Stimulated activated CD8-positive, alpha-beta memory T cell treated with anti-CD3 and anti-CD28 coated beads, Interleukin-12 subunit alpha, Interleukin-12 subunit beta, amount 100 ng/mL, for 1 hour (primary cell): ENCODE measurements at places on chromosomes 12 and 14.

DNA sequence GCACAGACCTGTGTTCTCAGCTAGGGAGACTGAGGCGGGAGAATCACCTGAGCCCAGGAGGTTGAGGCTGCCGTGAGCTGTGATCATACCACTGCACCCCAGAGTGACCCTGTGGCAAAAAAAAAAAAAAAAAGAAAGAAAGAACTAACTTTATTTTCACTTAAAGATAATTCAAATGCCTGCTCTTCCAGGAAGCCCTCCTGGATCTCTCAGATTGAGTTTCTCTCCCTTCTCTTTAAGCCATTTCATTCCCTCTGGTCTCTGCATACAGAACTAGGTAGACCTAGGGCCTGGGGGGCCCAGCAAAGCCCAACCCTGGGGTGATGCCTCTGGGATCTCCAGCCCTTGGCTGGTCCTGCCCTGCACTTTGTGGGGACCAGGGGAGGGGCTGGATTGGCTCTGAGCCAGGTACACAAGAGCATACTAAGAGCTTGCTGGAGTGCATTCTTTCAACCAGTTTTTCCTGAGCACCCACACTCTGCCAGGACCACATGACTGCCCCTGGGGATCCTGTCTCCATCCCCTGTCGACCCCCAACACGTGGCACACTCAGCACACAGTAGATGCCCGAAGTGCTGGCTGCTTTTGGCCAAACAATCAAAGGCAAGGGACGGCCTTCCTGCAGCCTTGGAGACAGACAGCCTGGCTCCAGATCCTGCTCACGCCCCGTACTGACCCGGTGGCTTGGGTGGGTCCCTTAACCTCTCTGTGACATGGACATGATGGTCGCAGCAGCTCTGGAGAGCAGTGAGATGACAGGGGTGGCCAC is 52.7 kb downstream of the CYP46A1 start:
- DNase-seq: no peak

- no peak for DNase-seq
Measured at GRCh38 chr12:31727192-31727591, 1.6 kb downstream of the AMN1 start.

- no peak for DNase-seq
Measured at GRCh38 chr12:52691076-52691840, 11.1 kb upstream of the KRT1 start.

DNA sequence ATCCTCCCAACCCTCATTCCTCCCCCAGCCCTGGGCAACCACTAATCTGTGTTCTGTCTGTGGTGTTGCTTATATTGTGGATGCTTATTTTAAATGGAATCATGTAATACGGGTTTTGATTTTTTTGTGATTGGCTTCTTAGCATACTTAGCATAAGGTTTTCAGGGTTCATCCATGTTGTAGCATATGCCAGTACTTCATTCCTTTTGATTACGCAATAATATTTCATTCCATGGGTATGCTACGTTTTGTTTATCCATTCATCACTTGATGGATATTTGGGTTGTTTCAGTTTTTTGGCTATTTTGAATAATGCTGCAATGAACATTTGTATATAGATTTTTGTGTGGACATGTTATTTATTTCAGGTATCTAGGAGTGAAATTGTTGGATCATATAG is 82.9 kb downstream of the TSPAN9 start:
- DNase-seq: no peak

DNA sequence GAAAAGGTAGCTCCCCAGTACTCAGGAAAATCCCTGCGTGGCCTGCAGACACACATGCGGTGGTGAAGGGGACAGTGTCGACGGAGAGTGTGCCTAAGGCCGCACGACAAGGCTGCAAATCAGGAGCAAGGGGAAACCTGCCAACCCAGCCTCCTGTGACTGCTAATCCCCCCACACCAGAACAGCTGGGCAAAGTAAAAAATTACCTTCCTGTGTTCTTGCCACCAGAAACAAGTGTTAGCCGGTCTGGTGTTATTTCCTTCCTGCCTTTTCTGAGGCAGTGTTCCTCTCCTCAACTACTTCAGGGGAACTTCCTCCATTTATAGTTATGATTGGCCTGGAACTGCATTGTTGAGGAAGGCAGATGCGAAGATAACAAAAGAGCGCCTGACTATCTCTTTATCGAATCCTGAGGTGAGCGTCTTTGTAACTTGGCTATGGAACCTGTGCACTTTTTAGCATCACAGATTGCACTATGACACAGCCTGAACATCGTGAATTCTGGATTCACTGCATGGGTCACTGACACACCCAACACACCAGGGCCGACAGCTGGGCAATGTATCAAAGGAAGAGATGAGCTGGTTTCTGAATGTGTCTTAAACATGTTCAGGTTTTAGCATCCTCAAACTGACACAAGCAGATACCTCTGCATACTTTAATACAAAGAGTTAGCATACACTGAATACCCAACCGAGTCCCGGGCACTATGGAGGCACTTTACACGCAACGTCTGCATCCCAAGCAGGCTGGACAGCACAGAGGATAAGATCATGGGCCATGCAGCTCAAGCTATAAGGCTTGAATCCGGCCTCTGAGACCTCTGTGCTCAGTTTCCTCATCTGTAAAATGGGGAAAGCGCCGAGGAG is 28.9 kb downstream of the SLC15A4 start:
- no peak for DNase-seq

GRCh38 chr12:20629414-20630156 is 65.5 kb upstream of the SLCO1C1 start:
- DNase-seq: no peak

- no peak for DNase-seq
Measured at GRCh38 chr12:117685110-117685926, 283.5 kb downstream of the KSR2 start.

DNA sequence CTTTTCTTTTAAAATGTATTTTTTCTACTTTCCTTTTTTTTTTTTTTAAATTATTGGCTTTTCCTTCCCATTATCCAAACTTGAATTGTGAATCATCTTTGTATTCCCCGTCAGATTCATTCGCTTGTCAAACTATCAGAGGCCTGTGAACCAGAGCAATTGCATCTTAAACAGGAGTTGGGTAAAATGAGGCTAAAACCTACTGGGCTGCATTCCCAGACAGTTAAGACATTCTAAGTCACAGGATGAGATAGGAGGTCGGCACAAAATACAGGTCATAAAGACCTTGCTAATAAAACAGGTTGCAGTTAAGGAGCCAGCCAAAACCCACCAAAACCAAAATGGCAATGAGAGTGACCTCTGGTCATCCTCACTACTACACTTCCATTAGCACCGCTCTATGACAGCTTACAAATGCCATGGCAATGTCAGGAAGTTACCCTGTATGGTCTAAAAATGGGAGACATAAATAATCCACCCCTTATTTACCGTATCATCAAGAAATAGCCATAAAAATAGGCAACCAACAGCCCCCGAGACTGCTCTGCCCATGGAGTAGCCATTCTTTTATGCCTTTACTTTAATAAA is 19.9 kb downstream of the FUT8 start:
- no peak for DNase-seq

DNA sequence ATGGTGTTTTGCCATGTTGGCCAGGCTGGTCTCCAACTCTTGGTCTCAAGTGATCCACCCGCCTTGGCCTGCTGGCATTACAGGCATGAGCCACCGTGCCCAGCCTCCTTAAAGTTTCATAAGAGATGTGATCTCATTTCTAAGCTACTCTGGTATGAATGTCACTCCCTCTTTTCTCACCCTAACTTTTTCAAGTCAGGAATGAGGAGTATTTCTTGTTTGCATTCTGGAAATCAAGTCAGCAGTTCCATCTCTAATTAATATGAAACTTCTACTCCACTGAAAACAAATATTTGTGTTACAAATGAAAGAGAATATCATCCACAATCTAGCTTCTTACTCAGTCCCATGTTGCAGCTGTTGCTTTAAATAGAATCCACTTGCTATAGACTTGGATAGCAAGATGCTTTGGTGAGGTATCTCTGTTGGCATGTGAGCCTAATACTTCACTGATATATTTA is 61.3 kb downstream of the ARF6 start:
- no peak for DNase-seq
